ENCODE measurements at places on chromosomes 6 and 20.

- DNase-seq, result no peak
Measured at GRCh38 chr6:140138311-140139010, 764.0 kb upstream of the CITED2 start.

DNA sequence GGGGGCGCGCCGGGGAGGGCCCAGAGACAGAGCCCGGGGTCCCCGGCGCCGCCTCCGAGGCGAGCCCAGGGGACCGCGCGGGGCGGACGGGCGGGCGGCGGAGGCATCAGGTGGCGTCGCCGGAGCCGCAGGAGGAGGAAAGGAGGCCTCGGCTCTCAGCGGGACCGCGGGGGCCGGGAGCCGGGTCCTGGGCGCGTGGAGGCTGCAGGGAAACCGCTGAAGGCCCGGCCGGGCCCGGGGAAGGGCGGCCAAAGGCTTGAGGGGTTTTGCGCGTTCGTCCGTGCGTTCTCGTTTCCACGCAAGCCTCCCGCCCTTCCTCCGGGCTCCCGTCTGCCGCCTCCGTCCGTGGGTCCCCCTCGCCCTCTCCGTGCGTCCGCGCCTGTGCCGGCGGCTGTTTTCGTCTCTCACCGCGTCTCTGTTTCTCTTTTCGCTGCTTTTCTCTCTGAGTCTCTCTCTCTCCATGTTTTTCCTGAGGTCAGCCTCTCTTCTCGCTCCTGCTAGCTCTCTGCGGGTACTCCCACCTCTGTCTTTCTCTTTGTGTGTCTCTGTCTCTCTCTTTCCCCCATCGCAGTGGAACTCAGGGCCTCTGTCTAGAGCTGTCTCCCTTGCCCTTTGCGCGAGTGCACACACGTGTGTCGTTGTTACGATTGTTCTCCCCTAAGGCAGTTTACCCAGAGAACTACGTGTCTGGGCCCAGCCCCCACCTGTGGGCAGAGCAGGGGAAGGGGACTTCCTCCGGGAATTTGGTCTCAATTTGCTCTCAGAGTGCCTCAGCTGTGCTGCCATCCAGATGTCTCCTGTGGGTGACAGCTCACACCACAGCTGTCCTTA is 2.1 kb downstream of the IRF4 start:
- no peak for DNase-seq

GRCh38 chr6:72260489-72260888 is 361.4 kb upstream of the KCNQ5 start:
- peak; percentile 33 for DNase-seq

- DNase-seq, result peak; percentile 95
Measured at GRCh38 chr6:20811109-20811761, 277.0 kb downstream of the CDKAL1 start.

DNA sequence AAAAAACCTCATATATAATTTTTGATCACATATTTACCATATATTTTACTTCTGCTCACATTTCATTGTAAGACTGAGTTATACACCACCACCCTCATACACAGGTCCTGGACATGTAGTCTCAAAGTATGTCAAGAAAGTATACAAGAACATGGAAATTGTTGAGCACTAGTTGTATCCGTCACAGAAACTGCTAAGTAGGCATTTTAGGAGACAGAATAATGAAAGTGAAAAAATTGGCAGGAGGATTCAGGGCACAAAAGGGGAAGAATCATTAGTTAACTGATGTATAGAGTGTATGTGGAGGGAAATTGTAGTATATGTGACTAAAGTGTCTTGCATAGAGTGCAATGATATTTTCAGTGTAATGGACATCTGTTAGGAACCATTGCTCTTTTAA is 458.8 kb downstream of the TFAP2B start:
- DNase-seq, result no peak

DNA sequence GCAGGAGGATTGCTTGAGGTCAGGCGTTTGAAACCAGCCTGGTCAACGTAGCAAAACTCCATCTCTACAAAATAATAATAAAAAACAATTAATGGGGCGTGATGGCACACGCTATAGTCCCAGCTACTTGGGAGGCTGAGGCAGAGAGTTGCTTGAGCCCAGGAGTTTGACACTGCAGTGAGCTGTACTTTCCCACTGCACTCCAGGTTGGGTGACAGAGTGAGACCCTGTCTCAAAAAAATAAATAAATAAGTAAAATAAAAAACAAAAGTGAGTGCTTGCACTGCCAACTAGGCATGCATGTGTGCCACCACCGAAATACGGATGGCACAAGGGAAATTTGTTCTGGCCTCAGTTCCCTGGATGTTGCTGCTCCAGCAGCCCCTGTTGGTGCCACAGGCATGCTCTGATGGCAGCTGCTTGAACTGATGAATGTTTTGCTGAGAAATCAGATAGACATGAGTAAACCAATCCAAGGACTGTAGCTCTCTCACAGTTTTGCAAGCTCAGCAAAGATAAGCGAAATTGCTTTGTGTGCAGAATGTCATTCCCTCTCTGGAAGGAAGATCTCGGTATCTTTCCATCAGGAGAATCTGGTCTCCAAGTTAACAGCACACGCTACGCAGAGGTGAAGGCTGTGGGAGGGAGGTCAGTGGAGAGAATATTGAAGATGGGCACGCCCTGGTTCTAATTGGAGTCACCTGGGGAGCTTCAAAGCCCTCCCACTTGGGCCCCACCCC is 188.0 kb upstream of the SLC24A3 start:
- DNase-seq, result no peak

- no peak for DNase-seq
Measured at GRCh38 chr6:168390749-168391420, 50.1 kb upstream of the SMOC2 start.

DNA sequence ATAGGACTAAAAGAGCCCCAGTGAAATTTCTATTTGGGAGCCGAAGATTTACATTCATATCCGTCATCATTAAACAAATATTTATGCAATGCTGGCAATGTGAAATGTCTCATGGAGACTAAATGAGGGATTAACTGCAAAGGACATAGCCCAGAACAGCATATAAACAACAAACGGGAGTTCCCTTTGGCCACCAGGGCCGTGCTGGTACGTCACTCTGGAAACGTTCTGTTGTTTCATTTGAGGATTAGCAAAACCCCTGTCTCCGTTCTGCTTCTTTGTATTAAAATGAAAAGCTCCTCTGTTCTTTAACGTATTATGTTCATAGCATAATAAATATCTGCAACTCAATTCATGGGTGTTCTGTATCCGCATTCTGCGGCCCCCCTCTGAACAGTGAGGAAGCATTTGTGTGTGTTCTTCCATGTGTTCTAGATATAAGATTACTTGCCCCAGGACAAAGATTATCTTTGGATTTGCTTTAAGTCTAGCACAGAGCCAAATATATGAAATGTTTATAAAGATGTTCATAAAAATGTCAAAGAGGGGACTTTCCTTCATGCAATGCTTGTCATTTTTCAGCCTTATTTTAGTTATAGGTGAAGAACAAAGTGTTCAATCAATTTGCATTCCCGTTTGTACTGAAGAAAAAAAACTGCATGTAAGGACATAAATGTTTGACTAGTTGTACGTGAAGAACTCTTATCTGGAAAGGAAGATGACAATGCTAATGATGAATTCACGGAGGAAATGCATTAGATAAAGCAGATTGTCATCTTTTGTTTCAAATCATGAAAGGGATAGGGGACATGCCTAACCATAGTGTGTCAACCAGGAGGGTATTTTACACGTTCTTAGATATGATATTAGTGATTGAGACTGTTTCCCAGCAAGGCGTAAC is 90.0 kb upstream of the TNFAIP3 start:
- no peak for DNase-seq

- no peak for DNase-seq
Measured at GRCh38 chr6:156280065-156280464, 497.1 kb upstream of the ARID1B start.

- DNase-seq, result no peak
Measured at GRCh38 chr20:61723529-61724257, 342.0 kb downstream of the TAF4 start.

DNA sequence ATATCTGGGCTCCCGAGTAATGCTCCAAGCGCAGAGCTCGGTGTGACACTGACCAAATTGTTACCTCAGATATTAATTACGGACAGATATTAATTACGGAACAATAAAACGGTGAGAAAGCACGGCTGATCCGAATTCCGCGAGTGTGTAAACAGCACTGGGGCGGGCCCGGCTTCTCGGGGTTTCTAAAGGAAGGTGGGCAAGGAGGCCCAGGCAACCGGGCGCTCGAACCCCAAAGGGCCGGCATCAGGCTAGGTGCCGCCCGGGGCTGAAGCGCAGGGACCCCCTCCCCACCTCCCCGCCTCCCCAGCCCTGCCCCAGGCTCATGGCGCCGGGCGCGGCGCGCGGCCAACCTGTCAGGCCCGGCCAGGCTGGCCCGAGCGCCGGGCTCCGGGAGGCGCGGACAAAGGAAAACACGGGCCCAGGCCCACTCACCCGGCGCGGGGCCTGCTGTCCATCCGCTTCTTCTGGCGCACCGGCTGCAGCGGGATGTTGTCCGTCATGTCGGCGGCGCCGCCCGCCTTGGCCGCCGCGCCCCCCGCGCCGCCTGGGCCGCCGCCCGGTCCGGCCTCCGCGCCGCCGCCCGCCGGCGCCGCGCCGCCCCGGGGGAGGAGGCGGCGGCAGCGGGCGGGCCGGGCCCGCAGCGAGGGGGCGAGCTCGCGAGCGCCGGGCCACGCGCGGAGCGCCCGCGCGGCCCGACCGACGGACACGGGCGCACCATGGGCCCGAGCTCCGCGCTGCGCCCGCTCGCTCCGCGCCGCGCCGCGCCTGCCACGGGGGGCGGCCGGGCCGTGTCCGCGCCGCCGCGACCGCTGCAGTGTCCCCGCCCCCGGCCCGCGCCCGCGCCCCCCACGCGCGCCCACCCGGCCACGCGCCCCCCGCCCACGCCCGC is at the start of gene ATP9A:
Gene ATP9A (minus strand): TSS at position 524 of the 892 bp plus-strand sequence. CDS start 21 bp downstream, at position 503.
- no peak for DNase-seq

DNA sequence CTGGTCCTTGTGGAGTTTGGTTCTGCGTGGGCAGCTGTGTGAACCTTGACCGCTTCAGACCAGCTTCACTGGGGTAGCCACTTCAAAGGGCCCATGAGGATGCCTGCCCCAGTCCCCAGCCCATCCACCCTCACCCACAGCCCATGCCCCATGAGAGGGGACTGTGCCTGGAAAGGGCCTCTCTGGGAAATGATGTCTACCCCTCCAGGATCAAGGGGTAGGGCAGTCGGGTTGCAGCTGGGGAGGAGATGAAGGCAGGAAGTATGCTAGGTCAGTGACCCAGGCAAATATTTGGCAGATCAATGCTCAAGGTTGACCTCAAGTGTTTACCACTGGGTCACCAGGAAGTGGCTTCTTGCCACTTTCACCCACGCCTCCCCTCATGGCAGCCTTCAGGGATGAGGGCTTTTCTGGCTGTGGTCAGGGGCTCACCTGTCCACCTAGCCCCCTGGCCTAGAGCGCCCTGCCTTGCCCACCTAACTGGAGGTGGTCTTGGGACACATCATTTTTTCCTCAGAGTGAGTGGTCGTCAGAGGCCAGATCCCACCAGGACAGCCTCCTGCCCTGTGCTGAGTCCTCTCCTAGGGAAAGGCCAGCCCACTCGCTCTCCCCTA is 109.5 kb downstream of the SNX5 start:
- no peak for DNase-seq

DNA sequence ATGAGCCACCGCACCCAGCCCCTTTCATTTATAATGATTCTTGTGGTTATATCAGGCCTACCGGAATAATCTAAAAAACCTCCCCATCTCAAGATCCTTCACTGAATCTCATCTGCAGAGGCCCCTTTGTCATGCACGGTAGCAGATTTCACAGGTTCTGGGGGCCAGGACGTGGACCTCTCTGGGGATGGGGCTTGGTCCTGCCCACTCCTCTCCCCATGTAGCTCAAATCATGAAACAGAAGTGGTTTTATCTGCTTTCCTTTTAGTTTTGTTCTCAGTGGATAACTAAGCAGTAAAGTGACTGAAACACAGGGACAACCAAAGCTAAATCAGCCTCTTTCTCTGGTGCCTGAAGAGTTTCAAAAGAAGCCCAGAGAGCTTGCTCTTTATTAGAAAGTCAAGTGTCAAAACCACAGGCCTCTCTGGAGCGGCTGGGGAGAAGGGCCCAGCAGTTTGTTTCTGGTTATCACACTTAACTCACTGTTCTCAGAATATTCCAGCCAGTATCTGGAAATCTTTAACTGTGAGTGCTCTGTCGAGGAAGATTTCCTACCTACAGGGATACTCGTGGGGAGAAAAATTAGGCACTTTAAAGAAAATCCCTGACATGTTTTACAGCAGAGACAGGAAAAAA is 60.6 kb upstream of the FAM184A start:
- no peak for DNase-seq

DNA sequence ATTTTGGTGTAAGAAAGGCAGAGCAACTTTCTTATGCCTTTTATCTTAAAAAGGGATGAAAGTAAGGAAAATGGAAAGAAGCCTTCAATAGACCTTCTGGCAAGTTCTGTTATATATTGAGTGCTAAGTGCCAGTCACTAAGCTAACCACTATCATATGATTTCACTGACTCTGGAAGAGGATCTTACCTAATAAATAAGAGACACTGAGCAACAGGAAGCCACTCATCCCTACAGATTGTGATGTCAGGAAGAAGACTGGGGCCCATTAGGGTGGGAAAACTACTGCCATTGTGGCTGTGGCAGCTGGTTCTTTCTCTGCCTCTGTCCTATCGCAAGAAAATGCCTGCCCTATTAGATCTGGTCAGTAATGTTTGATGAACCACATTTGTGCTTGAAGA is 89.6 kb downstream of the AIG1 start:
- no peak for DNase-seq

DNA sequence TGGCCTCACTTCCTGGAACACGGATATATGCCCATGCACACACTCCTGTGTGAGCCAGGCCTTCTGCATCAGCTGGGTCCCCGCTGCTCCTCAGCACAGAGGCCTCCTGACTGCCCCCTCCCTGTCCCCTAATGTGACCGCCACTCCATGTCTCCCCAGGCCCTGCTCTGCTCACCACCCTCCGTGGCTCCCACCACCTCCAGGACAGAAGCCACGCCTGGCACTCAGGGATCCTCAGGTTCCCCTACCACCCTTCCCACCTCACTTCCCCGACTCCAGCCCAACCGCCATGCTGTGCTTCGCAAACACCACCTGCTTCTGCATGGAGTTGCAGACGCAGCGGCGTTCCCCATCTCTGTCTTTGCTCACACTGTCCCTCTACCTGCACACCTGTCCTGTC is 4.3 kb upstream of the SRC start:
- DNase-seq, result no peak

GRCh38 chr20:16946097-16946496 is 197.9 kb downstream of the OTOR start:
- no peak for DNase-seq

GRCh38 chr20:45218124-45218523 is 3.0 kb upstream of the SEMG2 start:
- DNase-seq, result no peak

DNA sequence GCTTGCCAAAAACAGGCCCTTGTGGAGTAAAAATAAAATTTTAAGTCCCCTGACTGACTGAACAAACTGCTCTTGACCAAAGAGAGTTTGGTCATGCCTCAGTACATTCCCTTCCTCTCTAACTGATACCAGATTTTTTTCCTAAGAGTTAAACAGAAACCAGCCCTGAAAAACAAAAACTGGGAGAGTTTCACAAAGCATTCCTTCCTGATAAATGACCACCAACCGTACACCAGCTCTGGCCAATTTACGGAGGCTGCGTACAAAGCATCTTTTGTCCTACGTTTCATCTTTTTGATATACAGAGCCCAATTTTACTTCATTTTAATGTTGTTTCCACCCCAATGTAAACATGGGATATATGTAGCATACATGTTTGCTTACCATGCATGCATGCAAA is 477.4 kb upstream of the HTR1E start:
- DNase-seq, result no peak

GRCh38 chr6:95794749-95795148 is 217.4 kb downstream of the MANEA start:
- DNase-seq, result no peak

- DNase-seq, result no peak
Measured at GRCh38 chr6:52735071-52735470, 28.2 kb downstream of the GSTA2 start.

All from HS-27A (cell line).